ENCODE measurements at places on chromosomes 5 and 9.

DNA sequence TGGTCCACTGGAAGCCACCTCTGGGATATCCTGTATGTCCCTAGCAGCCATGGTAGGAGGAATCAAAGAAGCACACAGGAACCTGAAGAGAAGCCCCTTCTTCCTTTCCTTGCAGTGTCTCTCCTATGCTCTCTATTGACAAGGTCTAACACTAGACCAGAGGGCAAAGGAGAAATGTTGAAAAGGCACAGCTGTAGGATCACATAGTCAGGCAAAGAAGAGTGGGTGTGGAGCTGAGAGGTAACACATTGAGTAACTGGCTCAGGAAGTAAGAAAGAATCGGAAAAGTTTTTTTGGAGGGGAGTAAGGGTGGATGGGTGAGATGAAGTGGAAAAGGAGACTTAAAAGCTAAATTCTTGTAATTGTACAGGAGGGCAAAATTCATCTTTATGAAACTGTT lies 100.1 kb downstream of the FOCAD start:
- no peak for DNase-seq

DNA sequence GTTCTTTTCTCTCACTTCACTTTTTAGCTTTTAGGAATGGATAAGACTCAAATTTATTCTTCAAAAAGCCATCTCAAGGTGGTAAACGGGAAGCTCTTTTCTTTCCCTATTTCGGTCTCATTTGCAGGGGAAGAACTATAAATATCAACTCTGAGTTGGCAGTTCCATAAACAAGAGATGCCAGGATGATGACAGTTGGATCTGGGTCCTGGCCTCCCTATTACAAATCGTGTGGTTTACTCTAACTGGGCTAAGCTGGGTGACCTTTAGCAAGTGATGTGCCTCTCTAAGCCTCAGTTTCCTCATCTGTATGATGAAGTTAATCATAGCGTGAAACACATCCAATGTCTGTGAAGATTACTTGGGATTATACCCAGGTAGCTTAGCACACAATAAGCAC lies 44.2 kb downstream of the TLE4 start:
- DNase-seq, result no peak

- no peak for DNase-seq
Observed at GRCh38 chr9:83572524-83572923, 34.3 kb upstream of the FRMD3 start.

DNA sequence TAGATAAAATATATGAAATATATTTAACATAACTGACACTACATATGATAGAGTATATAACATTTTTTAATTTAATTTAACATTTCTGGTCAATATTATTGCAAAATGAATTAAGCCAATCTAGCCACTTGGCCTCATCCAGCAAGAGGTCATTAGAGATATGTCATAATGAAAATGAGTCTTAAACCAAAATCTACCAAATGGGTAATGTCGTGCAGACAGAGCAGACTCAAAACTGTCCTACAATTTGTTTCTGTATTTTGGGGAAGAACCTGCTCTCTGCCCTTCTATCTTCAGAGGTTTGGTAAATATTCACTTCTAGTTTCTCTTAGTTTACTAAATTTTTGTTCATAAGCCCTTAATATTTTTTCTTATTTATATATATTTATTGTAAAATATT lies 61.4 kb downstream of the ARHGEF28 start:
- DNase-seq, result no peak

GRCh38 chr9:16191691-16192402 lies 639.0 kb downstream of the CCDC171 start:
- DNase-seq, result no peak

DNA sequence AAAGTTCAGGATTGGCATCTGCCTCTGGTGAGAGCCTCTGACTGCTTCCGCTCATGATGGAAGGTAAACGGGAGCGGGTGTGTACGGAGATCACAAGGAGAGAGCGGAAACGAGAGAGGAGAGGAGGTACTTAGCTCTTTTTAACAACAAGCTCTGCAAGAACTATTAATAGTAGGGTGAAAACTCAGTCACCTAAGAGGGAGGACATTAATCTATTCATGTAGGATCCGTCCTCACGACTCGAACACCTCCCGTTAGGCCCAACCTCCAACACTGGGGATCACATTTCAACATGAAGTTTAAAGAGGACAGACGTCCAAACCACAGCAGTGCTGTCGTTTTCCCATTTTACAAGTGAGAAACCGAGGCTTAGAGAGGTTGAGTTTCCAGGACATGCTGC lies 173.7 kb downstream of the SLC28A3 start:
- no peak for DNase-seq

- no peak for DNase-seq
Observed at GRCh38 chr5:160287378-160288051, 24.8 kb downstream of the CCNJL start.

DNA sequence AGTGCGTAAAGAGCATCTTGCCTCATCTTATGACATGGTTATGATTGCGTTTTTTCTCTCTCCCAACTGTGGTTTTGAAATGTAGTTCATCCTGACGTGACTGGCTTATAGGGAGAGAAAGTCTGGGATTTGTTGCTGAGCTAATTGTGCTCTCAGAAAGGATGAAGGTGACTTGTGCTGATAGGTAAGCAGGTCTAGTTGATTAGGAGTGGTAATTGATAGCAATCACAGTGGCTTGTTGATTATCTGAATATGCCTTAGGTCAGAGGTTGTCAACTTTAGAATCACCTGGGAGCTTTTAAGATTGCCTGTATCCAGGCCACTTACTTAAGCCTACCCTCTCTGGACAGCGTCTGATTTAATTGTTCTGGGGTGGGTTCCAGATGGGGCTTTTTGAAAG lies 117.8 kb downstream of the TLE4 start:
- DNase-seq, result no peak

DNA sequence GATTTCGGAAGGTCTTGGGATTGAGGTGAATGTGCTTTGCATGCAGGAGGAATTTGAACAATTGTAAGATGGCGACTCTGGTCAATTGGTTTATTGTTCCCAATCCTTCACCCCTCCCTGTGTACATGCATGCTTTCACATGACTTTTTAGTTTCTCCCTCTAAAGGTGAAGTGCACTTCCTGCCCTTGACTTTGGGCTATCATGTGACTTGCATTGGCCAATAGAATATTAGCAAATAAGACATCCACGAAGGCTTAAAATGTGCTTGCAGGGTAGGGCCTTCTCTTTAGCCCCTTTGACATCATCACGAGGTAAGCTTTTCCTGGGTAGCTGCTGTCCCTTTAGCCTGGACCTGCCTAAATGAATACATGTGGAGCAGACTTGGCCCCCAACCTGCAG lies 8.1 kb upstream of the ZBTB43 start:
- no peak for DNase-seq
